NCI-H345 (cell line): ENCODE measurements at places on chromosomes 13 and 19.

DNA sequence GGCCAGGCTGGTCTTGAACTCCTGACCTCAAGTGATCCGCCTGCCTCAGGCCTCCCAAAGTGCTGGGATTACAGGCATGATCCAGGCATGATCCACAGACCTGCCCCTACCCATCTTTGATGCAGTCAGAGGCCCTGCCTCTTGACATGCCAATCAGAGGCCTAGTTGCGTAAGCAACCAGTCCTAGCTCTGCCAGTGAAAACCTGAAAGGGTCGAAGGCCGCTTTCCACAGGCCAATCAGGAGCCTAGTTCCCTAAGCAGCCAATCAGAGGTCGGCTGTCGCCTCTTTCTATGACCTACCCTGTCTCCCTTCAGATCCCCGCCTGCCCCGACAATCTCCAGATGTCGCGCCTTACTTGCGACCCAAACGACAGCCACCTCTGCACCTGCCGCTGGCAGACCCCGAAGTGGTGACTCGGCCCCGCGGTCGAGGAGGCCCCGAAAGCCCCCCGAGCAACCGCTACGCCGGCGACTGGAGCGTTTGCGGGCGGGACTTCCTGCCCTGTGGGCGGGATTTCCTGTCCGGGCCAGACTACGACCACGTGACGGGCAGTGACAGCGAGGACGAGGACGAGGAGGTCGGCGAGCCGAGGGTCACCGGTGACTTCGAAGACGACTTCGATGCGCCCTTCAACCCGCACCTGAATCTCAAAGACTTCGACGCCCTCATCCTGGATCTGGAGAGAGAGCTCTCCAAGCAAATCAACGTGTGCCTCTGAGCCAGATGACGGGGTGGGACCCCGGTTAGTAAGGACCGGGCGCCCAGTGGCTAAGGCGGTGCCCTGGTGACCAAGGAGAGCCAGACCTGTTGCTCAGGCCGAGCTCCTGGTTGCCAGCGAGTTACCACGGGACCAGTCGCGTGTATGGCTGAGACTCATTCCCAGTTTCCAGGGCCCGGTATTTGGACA lies 6.3 kb downstream of the SYDE1 start:
- DNase-seq: no peak

GRCh38 chr19:41096353-41096752 lies 8.1 kb downstream of the CYP2A13 start:
- DNase-seq: no peak

DNA sequence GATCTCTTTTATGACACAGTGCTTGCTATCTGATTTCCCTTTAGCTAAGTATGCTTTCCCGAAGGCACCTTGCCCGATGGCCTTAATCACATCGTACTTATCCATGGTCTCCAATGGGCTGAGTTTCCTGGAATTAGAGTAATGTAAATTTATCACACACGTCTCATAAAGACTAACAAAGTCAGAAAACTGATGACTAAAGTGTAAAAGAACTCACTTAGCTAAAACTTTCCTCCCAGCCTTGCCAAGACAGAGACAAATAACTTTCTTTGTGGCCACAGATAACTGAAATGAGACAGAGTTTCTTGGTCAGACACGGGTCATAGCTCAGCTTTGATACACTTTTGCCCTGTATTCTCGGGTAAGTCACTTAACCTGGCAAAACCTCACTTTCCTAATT lies 1.5 kb downstream of the NEK5 start:
- DNase-seq: no peak

GRCh38 chr13:79448413-79448812 lies 32.5 kb upstream of the NDFIP2 start:
- no peak for DNase-seq

DNA sequence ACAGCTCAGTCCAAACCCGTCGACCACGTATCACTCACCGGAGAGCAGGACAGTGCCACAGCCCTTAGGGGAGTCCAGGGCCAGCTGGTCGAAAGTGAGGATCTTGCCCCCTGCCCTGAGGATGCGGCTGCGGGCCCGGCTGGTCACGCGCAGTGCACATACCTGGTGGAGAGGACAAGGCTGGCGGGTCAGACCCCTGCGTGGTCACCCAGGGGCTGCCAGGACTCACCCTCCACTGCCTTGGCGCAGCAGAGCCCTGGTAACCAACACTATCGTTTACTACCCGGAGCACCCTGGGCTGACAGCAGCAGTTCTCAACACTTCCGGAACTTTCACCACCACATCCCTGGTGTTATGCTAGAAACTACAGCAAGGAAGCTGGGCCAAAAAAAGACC lies 1.2 kb upstream of the FAM83E start:
- no peak for DNase-seq

DNA sequence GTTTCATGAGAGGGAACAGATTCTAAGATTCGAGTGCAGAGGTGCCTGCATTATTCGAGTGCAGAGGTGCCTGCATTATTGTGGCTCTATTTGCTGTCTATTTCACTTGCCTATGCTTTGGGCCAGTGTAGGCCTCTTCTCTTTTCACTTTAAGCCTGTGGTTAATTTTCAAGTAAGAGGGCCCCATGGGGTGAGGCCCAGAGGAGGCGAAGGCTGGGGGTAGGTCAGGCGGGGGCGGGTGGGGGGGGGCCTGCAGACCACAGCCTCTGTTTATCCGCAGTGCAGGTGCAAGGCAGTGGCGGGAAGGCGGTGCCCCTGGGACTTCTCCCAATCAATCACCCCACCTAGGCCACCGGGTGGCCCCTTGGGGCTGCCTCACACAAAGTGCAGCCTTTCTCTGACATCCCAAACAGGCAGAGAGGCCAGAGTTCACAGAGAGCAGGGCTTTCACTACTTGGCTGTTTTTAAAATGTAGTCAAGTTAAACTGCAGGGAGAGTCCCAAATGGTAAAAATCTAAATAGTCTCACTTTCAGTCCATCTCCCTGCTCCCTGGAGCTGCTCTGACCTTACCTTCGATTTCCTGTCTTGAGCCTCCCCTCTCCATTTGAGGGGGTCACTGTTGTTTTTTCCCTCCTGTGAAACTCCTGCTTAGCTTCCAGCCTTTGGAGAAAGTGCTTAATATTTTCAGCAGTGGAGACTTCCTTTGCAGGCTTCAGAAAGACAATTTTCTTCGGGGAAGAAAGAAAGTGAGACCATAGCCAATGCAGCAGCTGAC lies 249.0 kb downstream of the DLEU7 start:
- DNase-seq: no peak

GRCh38 chr13:41960211-41960636 lies 685 bp downstream of the VWA8 start:
- DNase-seq: no peak

DNA sequence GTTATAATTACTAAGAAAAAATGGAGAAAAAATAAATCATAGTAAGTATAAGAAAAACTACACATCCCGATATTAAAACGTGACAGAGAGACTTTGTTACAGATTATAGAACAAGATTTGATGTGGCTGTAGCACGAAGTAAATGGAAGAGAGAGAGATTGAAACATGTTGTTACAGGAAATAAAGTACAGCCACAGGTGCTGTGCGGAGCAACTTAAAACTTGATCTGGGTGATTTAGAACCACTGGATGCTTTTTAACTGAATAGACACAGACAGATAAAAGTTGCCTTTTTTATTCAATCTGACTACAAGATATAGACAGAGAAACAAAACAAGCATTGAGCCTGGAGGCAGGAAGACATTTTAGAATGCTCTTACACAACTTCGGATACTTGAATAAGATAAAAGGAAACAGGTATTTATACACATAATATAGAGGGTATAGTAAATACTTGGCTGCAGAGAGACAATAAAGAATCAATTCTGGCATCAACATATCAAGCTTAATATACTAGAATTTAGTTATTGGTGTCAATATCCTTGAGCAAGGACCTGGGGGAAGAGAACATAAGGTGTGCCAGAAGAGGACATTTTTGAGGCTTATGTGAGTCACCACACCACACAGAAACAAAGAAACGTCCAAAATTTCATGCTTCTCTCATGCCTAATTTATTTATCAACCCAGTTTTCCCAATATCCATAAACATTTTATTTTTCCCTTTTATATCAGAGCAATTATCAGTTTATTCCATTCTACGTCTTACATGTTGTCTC lies 548.5 kb downstream of the SLITRK1 start:
- no peak for DNase-seq

DNA sequence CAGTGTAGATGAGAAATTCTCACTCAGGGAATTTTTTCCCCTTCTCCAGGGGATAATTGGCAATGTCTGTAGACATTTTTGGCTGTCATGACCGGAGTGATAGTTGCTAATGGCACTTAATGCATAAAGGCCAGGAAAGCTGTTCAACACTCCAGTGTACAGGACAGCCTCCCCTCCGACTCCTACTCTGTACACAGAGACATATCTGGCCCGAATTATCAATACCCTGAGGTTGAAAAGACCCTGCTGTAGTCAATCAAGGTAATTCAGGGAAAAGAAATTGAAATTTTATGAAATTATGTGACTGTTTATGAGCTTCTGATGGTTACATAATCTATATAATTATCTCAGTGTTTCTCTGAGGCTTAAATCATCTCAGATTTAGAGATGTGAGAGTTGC lies 720.7 kb downstream of the OLFM4 start:
- DNase-seq: no peak

DNA sequence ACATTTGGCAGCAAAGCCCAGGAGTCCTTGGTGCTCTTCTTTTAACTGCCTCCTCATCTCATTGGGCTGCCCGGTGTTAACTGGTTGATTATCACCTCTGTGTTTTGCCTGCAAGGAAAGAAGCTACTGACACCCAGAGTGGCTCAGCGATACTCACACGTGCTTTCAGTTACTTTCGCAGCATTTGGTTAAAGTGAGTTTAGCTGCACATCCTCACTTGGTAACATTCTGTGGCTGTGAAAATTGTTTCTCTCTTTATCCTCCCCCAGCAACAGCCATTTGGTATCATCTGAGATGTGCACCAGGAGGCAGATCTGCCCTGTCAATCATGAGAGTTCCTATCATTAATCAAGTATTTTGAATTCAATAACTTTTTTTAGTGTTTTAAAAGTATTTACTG lies 44.6 kb upstream of the GPR183 start:
- DNase-seq: no peak

DNA sequence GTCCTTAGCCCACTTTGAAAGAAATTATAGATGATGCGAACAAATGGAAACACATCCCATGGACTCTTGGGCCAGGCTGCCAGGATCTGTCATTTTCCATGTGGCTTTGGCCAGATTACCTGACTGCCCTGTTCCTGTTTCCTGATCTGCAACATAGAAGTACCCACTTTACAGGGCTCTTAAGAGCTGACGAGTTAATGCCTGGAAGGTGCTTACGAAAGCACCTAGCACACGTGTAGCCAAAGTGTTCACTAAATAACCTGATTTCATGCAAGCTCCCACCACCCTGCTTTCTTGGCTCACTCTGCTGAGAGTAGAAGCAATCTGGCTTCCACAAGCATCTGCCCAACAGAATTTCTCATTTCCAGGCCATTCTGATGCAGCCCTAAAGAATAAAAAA lies 575.2 kb downstream of the MYO16 start:
- DNase-seq: no peak

GRCh38 chr13:36124236-36124822 lies 6.9 kb downstream of the DCLK1 start:
- no peak for DNase-seq

DNA sequence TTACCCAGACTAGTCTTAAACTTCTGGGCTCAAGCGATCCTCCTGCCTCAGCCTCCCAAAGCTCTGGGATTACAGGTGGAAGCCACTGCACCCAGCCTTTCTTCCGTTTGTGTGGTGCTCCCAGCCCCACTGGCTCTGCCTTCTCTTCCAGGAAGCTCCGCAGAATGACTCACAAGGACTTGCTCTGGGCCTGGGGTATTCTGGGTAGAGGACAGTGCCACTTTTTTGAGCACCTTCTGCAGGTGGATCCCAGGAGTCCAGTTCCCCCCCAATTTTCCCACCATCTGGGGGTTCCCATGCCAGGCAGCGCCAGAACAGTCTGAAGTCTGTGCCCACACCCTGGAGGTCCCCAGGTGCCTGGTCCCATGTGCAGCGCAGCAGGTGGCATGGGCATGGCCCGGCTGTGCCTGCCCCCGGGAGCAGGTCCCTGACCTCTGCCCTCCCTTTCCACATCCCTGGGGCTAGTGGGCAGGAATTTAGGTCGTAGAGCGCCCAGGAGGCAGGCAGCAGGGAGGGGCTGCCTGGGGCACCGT lies 1.6 kb downstream of the REEP6 start:
- no peak for DNase-seq

DNA sequence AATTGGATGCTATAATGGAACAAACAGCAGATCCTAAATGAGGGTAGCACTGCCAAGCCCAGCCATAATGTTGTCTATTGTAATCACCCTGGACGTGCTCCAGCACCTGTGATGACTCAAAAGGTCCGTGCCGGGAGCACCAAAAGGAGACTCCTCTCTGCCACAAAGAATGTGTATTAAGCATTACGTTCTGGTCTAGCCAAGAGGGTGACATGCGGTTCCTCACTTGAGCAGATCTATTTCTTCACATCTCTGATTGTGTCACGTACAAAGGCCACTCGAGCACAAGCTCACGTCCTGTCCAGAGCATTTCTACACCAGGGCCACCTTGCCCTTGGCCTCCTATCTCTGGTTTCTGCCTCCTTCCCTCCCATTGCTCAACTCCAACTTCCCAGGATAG lies 219.9 kb upstream of the IRS2 start:
- peak; percentile 21 for DNase-seq

GRCh38 chr19:53596056-53596455 lies 35.7 kb upstream of the DPRX start:
- DNase-seq: no peak

DNA sequence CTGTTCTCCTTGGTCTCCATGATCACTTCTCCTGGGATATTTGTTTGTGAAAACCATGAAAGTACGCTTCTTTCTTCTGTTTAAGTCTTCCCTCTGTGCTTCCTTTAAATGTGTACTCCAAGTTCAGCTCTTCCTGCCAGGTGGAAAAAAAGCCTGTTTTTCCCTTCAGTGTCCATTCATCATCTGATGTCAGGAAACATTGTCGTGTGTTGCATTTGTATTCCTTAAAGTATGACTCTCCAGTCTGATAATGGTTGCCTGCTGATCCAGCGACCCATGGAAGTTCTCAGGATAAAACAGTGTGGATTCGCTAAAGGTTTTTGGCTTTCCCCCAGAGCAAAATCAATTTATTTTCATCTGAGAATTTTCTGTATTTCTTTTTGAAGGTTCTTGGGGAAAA lies 22.3 kb downstream of the SACS start:
- DNase-seq: no peak

- no peak for DNase-seq
Measured at GRCh38 chr19:47253467-47253881, 2.9 kb upstream of the CCDC9 start.

GRCh38 chr13:97234742-97235141 lies 12.6 kb downstream of the MBNL2 start:
- no peak for DNase-seq

GRCh38 chr13:19068691-19069090 lies 112.9 kb downstream of the TUBA3C start:
- DNase-seq: no peak

DNA sequence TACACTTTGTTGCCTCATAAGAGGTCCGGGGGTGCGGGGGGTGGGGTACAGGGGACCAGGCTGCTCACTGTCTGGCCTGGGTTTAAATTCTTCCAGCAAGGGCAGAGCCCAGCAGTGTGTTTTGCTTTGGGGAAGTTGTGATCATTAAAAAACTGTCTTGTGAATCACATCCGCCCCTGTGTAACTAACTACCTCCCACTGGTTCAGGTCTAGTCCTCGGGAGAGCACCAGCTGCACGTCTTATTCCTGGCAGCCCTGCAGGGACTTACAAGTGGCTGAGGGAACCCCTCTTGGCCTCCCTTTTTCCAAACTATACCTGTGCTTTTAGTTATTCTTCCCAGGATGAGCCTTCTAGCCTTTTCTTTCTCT lies 127.5 kb downstream of the SIPA1L3 start:
- DNase-seq: no peak

GRCh38 chr13:43407023-43407581 lies 379.7 kb downstream of the ENOX1 start:
- DNase-seq: no peak
